ENCODE measurements at places on chromosomes 5 and 9. TPM values are rescaled to one million over a fixed set of nuclear protein-coding genes. Genes with fewer than 3 reads are reported as not detected.

GRCh38 chr5:44360919-44361318 lies 28.3 kb downstream of the FGF10 start:
- DNase-seq = no peak

- DNase-seq = no peak
These were observed 485.4 kb downstream of the TLR4 start for GRCh38 chr9:118189615-118190014.

Gene FOXD1
- 1.1 TPM for total RNA-seq

Gene OR1Q1
- total RNA-seq = not detected

DNA sequence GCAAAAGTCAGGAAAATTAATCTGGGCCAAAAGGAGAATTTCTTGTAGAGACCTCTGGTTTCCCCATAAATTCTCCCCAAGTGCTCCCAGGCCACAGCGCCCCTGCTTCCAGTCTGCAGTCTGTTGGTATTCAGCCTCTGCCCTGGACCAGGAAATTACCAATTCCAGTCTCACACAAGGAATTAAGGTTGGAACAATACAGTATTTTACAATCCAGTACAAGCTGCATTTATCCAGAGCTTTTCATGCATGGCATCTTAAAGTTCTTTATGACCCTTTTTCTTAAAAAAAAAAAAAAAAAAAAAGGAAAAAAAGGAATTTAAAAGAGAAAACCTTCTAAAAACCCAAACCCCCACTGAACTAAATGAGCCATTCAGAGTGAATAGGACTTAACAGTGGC lies 139.6 kb upstream of the RANBP3L start:
- DNase-seq = no peak

Gene KLF4
- total RNA-seq = 5.4 TPM

DNA sequence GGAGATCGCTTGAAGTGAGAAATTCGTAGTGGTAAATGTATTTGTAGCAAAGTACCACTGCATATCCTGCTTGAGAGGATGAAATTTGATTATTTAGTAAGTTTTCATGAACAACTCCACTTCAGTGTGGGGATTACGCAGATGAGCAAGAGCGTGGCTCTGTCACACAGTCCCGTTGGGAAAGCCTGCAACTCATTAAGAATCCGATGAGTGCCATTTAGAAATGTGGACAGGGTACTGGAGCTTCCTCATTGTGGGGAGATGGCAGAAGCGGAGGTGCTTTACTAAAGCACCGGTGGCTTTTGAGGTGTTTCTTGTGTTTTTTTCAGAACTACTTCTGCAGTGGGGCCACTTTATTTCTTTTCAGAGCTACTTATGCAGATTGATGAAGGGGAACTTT lies 1.4 kb downstream of the TJP2 start:
- DNase-seq = no peak

Gene PRDM9
- not detected for total RNA-seq

Gene FGF1
- total RNA-seq = 6.8 TPM

DNA sequence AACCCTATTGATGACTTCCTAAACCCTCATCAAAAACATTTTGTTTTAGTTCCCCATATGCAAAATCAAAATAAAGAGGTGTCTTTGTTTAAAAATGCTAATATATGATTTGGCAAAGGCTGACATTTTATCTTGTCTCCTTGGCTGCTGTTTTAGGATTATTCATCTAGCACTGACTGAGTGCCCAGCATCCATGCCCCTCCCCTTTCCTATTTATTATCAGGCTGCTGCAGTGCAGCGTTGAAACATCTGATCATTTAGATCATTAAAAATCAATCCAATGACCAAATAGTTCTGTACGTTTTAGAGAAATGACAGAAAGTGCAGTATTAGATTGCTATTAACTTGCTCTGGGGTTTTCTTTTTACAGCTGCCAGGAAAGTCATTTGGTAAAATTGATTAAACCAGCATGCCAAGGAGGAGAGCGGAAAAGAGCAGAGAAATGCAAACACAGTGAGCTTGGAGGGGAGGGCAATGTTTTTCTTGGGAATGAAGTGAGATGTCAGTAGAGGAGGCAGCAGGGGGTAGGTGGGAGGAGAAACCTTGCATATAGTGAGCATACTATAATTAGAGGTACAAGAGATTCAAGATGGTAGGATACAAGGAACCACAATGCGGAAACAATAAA lies 286.3 kb downstream of the PDE4D start:
- no peak for DNase-seq

DNA sequence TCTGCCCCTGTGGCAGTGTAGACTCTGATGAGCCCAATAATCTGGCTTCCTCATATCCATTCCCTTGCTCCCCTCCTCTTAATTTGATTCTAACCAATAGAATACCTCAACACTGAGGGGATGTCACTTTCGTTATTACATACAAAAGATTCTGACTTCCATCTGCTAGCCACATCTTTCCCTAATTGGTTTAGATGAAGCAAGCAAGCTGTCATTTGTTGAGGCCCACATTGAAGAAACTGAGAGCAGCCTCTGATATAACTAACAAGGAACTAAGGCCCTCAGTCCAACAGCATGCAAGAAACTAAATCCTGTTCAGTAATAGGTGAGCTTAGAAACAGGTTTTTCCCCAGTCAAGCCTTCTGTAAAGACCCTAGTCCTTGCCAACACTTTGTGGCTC lies 5.8 kb downstream of the ADAMTS6 start:
- DNase-seq = no peak

GRCh38 chr9:86836797-86837196 lies 110.5 kb downstream of the GAS1 start:
- no peak for DNase-seq

DNA sequence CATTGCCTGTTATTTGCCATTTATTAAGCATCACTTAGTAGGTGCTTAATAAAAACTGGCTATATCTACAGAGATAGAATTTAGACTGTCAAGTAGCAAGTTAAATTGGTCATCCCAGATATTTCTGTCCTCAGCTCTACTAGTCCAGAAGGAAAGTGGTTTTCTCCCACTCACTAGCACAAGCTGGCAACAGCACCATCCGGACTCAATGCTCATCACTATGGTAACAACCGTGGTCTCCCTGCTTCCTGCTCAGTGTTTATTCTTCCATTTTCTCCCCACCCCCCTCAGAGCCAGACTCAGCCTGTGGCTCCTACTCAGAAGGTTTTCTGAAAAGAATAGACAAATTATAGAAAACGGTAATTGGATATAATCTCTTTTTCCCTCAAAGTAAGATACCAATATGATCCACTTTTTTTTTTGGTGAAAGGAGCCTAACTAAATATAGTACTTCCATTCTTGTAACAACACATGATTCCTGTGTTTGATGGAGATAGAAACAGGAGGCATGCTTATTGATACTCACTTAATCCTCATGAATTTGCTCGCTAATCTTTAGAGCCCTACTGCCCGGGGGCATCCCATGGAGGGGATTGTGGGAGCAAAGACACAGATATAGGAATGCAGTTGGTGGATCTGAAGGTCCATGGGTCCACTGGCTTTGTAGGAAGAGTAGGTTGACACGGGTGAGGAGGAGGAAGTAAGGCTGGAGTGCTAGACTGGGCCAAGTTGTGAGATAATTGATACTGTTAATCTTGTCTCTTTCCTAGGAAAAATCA lies 191.4 kb downstream of the MAN2A1 start:
- DNase-seq = no peak

DNA sequence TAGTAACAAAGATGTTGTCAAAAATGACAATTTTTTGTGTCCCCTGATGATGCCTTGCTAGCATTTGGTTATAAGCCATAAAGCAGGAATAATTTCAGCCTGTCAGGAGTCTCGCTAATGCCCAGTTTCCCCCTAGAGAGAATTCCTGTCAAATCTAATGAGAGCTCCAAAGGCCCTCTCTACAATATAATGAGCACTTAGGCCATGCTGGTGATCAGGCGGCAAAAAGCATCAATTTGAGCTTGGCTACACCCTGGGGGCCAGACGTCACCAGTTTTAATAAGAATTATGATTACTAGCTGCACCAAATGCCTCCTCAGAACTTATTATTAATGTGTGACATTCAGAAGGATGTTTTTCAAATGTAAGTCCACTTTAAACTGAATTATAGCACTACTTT lies 6.1 kb downstream of the TLE1 start:
- no peak for DNase-seq

Gene EDIL3
- 72.4 TPM for total RNA-seq

GRCh38 chr5:4424895-4425294 lies 715.2 kb upstream of the ADAMTS16 start:
- DNase-seq = no peak

Gene TMOD1
- 5.4 TPM for total RNA-seq

DNA sequence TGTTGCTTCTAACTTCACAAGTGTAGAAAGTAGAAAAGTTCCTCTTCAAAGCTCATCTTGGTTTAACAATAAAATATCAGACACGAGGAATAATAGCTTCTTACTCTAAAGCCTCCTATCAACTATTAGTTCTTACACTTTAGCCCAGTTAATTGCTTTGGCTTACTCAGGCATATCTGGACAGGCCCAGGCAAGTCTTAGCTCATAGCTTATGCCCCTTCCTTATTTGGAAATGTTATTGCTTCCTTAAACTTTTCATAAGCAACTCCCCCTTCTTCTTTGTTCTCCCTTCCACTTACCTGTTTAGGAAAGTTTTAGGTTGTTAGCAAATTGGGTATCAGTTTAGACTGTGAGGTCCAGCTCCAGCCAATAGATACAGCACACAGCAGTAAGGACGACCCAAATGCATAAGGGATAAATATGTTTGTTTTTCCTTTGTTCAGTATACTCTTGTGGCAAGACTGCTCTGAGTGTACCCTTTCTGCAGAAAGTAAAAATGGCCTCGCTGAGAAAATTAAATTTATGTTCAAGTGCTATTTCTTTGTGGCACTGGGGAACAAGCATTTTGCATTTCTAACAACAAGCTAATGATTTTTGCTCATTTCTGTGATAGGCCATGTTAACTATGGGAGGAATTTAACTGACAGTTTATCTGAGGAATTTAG lies 162.1 kb downstream of the SMC2 start:
- DNase-seq = no peak

DNA sequence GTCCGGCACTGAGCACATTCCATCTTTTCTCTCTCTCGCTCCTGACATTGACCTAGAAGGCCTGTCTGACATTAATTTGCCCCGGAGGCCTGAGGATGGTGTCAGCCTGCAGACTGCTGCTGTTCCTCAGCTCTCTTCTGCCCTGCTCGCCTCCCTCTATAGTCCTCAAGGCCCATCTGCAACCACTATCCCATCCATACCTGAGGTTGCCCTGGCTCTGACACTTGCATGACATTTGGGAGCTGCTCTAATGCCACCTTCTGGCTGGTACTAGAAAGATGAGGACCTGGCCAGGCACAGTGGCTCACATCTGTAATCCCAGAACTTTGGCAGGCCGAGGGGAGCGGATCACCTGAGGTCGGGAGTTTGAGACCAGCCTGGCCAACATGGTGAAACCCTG lies 38.6 kb upstream of the GGTA1 start:
- DNase-seq = no peak

Gene MCC
- 61.1 TPM for total RNA-seq

- no peak for DNase-seq
These were observed 244.4 kb upstream of the FBXL7 start for GRCh38 chr5:15255576-15255975.

Gene TMEM171
- total RNA-seq = 0.27 TPM

DNA sequence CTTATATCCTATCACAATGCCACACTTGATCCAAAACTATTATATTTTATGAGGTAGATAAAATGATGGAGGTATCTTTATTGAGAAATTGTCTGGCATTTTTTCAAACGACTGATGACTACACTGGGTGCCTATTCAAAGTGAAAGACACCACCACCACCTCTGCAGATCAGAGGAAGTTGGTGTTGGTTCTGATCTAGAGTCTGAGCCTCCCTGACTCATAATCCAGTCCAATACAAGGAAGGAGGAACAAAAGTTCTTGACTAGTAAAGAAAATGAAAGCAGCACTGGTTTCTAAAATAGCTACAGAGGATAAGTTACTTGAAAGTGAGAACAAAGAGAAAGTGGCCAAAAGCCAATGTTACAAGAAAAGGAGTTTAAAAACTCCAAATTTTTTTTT lies 139.9 kb downstream of the RFX3 start:
- DNase-seq = no peak

DNA sequence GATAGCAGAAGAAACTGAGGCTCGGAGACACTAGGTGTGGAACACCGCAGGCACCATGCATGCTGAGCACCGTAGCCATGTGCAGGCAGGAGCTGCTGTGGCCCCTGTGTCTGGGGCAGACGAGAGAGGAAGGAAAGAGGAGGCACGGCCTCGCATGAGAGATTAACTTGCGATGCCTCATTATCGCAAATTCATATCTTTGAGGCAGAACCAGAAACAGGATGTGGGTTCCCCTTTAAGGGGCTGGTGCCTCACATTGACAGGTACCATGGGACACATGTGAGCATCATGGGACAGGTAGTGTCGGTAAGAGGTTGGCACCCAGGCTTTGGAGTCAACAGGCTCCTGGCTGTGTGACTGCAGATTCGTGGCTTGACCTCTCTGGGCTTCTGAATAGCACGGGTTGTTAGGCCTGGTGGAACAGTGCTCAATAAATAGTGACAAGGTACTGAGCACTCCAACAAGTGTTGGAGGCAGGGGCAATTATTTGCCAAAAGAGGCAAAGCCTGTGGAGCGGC lies 40.8 kb downstream of the NAIF1 start:
- DNase-seq = no peak

DNA sequence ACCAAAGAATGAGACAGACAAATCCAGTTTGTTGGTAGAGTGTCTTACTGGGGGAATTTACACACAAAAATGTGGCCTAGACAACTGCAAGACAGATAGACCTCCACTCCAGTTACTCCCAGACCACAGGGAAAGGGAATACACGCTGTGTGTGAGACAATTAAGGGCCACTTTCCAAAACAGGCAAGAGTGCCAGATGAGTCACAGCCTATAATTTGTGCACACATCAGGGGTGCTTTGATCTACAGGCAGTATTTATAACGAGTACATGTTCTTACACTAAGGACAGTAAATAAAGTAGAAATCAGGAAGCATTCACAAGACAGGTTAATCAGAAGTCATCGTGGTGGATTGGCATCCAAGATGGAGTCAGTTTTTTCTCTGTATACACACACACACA lies 114.8 kb downstream of the ZNF622 start:
- DNase-seq = no peak
